HuH-7.5 (cell line): ENCODE measurements at places on chromosomes 12 and 14.

DNA sequence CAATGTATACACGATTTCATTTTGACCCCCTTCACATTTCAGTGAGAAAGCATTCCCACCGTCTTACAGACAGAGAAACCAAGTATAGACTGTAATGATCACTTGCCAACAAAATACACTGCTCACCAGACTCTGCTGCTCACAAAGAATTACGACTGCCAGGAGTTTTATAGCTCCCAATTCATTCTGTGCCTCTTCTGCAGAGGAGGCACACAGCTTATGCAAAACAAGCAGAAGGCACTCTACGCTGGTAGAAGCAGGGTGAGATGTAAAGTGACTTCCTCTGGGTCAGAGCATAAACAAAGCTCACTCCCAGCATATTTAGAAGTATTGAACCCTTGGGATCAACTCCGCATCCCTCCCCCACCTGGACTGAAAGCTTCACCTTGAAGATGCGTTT, 14.6 kb downstream of the SPTB start:
- no peak for DNase-seq

DNA sequence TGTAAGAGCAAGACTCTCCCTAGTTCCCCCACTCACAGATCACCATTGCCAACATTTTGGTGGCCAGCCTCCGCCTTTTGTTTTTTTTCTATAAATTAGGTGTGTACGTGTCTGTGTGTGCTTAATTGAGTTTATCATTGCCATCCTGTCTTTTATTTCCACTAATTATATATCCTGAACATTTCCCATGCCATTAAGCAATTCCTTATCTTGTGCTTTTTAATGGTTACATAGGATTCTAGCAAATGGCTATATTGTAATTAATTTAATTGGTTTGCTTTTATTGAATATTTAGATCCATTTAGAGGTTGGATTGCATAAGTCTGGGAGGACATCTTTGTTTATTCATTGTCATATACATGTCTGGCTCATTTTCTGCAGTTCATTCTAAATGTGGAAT, 107.3 kb upstream of the RTL1 start:
- no peak for DNase-seq

GRCh38 chr14:102220031-102220430, 80.3 kb downstream of the WDR20 start:
- DNase-seq = no peak

DNA sequence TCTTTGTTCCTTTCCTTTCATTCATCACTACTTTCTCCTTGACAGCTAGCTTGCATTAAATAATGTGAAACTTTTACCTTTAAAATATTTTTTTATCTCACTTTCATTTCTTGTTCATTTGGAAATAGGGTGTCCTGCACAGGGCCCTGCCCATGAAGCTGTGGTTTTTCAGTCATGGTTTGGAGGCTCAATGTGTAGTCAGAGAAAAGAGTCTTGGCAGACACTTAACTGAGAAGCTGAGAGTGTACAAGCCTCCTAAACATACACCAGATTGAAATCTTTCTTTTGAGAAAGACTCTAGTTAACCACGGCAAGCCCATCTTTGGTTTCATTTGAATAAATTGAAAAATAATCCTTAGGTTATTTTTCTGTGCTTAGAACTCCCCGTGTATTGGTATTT, 74.2 kb downstream of the KICS2 start:
- DNase-seq = no peak

GRCh38 chr14:32224737-32225377, 21.8 kb upstream of the RNU6-8 start:
- peak; percentile 17 for DNase-seq

DNA sequence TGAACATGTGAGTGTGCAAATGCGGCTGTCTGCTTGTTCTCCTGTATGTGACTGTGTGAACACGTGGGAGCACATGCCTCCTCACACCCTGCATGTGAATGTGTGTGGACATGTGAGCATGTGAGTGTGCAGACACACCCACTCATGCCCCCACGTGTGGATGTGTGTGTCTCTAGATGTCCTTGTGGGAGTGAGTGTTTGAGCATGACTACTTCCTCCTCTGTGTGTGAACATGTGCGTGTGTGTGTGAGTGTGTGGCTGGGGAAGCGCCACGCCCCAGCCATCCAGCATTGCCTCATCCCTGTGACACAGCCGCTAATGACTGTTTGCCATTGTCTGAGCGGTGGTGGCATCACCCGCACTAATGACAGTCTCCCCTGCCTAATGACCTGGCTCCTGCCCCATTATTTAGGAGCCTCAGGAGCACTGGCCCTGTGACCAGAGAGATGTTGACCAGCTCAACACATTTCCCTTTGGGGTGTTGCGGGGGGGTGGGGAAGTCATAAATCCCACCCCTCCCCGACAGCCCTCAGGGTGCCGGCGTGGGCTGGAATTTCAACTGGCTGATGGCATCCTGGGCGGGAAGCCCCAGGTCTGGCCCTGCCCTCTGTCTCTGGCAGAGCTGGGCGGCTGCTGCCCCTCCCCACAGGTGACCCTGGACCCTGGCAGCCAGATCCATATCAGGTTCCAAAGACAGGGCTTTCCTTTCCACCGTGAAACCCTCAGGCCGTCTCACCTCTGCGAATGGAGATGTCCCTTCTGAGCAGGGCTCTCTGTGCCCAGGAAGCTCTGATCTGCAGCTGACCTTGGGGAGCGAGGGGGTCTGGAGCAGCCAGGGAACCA, 11.5 kb upstream of the KRT80 start:
- DNase-seq = no peak

DNA sequence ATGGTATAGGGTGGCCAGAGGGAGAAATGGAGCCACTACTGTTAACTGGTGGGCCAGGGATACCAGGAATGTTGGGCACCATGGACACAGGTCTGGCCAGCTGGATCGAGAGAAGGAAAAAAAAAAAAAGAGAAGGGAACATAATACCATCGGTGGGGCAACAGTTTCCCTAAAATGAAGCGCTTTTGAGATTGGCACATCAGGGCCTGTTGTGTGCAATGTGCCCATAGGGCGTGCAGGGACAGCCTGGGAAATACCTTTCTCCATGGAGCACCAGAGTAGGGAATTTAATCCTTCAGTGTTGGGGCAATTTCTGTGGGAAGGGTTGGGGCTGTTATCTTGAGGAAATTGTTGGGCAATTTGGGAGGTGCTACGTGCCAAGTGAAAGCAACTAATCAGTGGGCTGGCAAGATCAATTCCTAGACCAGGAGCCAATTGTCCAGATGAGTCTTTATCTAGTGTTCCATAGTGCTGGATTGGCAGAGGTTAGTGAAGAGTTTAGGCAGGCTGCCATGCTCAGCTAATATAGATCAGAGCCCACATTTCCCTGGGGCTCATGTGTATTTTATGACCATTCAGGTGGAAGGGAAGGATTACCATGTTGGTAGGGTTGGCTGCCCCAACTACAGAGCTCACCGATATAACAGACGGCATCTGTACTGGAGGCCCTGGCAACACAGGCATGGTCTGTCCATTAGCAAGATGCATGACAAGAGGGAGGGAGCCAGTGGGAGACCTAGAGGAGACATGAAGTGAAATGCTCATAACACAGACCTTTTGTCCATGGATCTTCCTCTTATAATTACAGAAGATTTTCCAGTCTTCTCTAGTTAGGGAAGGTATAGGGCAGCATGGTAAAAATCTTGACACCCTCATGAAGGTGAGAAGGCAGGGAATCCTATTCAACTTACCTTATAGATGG, 25.5 kb upstream of the NPFF start:
- DNase-seq = no peak

DNA sequence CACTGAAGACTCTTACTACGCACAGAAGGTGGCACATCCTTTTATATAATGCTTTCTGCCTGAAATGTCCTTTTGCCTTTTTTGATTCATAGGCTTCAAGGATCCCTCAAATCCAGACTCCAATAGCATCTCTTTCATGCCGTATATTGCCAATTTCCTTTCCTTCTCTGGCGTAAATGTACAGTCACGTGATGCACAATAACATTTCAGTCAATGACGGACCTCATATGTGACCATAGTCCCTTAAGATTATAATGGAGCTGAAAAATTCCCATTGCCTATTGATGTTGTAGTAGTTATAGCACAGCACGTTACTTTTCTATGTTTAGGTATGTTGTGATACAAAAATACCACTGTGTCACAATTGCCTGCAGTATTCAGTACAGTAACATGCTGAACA, 196.3 kb downstream of the MSRB3 start:
- DNase-seq = no peak

- no peak for DNase-seq
These were observed 30.9 kb upstream of the EMP1 start for GRCh38 chr12:13165617-13166041.
